ENCODE measurements at places on chromosomes 1 and 21. TPM values are rescaled to one million over a fixed set of nuclear protein-coding genes. Genes with fewer than 3 reads are reported as not detected.

Gene NBPF6
- total RNA-seq: not detected

Gene KIF26B
- 2.3 TPM for total RNA-seq

Gene KRTAP12-2
- total RNA-seq: not detected

Gene S100A7
- total RNA-seq: not detected

Gene CAP1
- 441 TPM for total RNA-seq

Gene SLAMF6
- not detected for total RNA-seq

Gene ICOSLG
- 0.43 TPM for total RNA-seq

Gene ITLN2
- total RNA-seq: not detected

Gene CACNA1E
- total RNA-seq: not detected

Gene TMPRSS15
- total RNA-seq: not detected

Gene WNT4
- total RNA-seq: 0.76 TPM

Gene MTARC1
- total RNA-seq: 7.0 TPM

Gene OR10J5
- total RNA-seq: not detected

Gene NGF
- total RNA-seq: 0.43 TPM

Gene RAB4A
- 27.2 TPM for total RNA-seq
